Femur (tissue), 1 donor: ENCODE measurements at places on chromosomes 11 and 22.

DNA sequence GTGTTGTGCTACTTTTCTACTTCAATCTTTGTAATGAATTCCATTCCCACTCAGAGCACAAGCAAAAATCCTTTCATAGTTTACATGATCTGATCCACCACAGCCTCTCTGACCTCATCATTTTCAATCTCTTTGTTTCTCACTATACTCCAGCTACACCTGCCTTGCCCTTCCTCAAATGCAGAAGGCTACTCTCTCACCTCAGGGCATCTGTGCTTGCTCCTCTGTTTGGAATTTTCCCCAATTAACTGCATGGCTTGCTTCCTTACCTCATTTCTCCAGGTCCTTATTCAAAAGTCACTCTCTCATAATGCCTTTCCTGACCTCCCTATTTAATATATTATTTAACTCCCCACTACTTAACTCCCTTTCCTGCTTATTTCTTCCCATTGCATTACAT lies 100.6 kb upstream of the OLFML1 start:
- DNase-seq: no peak

GRCh38 chr11:921921-922678 lies 3.6 kb upstream of the AP2A2 start:
- no peak for DNase-seq

DNA sequence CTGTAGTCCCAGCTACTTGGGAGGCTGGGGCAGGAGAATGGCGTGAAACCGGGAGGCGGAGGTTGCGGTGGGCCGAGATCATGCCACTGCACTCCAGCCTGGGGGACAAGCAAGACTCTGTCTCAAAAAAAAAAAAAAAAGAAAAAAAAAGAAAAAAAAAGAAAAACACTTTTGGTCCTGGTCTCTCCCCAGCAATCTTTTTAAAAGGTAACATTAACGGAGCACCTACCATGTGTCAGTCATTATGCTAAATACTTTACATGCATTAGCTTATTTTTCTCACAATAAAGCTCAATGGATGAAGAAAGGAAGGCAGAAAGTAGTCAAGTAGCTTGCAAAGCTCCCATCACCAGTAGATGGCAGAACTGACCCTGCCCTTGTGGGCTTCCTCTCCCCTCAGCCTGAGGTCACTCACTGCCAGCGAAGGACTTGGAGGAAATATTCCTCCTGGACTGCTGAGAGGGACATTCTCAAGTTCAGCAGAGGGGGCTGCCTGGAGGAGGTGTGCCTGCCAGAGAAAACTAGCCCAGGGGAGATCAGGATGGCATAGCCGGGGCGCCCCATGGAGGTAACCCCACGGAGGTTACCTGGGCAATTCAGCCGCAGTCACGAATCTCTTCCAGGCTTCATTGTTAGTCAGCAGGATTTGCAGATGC lies 15.5 kb downstream of the APOL3 start:
- DNase-seq: peak; percentile 84

GRCh38 chr11:96012086-96012824 lies 88.3 kb upstream of the MTMR2 start:
- peak; percentile 51 for DNase-seq

GRCh38 chr22:29700206-29700899 lies 19.4 kb upstream of the CABP7 start:
- no peak for DNase-seq

GRCh38 chr11:40273192-40273732 lies 1186.2 kb downstream of the LRRC4C start:
- DNase-seq: no peak

- DNase-seq: no peak
Observed at GRCh38 chr22:48635816-48636215, 1191.9 kb downstream of the BRD1 start.

DNA sequence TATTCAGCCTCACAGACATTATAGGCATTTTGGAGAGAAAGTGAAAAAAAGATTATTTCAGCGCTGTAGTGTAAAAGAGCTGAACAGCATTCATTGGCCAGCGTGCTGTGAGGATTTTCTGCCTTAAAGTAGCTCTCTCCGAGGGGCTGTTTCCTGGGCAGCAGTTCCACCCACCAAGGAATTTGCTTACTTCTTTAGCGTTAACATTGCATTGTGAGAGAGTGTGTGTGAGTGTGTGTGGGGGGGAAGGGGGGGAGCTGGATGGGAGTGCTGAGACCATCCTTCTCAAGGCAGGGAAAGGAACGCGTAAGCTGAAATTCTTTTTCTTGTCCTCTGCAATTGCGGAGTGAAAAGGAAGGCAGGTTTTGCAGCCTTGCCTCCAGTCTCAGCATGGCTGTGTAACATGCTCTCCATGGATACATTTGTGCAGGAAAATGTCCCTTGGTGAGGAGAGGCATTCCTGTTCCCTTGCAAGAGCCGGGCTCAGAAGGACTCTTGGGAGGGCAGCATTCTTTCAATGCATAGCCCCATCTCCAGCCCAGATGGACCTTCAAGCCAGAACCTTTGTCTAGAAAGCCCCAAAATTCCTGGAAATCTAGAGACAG lies 159.9 kb upstream of the NAV2 start:
- no peak for DNase-seq

GRCh38 chr11:67332081-67332691 lies 21.2 kb downstream of the POLD4 start:
- no peak for DNase-seq

DNA sequence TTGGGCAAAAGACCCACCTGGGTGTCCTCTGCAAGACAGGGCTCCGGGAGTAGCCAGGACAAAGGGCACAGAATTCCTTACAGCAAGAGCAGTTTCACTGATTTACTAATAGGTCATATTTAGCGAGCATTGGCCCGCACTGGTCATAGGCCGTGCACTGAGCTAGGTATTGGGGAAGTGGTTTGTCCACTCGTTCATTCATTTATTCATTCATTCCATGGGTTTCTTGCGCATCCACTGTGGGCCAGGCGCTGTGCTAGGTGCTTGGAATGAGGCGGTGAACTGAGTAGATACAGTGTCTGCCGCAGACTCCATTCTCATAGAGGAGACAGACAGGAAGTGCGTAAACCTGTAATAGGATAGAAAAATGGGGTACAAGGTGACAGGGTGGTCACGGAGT lies 13.2 kb upstream of the LINC01488 start:
- DNase-seq: no peak

DNA sequence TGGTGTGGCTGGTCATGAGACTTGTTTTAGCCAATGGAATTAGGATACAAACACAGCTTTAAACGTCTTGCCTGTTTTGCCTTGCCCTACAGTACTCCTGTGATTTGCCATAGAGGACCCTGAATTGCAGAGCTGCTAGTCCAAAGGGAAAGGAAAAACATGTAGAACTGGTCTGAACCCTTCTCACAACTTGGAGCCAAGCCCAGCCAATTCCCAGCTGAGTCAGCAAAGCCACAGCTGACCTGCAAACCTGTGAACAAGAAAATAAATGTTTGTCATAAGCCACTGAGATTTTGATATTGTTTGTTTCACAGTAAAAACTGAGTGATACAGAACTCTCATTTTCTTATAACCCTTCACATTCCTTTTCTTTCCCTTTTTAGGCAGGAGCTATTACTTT lies 360.5 kb upstream of the API5 start:
- no peak for DNase-seq

DNA sequence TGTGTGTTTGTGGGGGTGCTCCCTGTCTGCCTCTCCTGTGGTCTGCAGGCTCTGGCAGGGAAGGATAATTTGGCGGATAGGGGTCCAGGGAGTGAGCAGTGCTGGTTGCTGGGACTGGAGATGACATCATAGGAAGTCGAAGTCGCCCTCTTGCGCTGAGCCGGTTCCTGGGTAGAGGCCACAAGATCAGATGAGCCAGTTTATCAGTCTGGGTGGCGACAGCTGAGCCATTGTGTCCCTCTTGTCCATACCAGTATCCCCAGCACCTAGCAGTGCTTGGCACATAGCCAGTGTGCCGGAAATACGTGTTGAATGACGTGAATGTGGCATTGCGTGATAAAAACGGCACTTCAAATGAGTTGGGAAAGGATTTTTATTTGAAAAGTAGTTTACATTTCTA lies 9.8 kb downstream of the APOL5 start:
- DNase-seq: no peak

DNA sequence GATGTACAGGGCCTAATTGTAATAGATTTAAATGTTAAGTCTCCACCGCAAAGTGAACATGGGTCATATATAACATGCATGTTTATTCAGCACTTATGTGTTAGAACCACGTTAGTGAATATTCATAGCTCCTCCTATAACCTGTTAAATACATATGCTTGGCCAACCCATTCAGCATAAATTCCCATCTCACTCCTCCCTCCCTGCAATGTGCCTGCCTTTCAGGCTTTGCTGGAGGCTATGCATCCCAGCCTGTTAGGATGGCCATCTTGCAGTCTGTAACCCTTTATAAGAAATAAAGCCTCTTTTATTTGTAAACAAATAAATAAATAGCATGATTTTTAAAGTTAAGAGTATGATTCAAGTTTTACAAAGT lies 1.7 kb upstream of the OOSP4A start:
- DNase-seq: no peak

GRCh38 chr11:130902380-130902779 lies 13.9 kb downstream of the SNX19 start:
- no peak for DNase-seq

- no peak for DNase-seq
Observed at GRCh38 chr11:74418509-74418895, 20.3 kb upstream of the PGM2L1 start.

GRCh38 chr22:38316364-38317121 lies 690 bp downstream of the CSNK1E start:
- DNase-seq: peak; percentile 80

DNA sequence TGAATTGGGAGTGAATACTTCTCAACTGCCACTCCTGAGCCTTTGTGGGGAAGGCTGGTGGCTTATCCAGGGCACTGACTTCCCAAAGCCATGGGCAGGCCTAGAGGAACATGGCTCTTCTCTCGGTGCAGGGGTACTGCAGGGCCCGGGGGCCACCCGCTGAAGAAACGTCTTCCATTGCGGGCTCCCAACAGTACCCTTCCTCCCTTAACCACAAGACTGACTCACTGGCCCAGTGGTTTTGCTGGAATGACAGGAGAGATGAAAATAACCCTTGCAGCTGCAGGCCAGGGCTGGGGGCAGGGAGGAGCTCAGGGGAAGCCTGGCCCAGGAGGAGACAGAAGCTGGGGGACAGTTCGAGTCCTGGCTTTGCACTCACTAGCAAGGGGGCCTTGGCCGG lies 13.5 kb downstream of the TXN2 start:
- DNase-seq: peak; percentile 73

- no peak for DNase-seq
Observed at GRCh38 chr22:23695571-23696325, 4.9 kb downstream of the RGL4 start.

- no peak for DNase-seq
Observed at GRCh38 chr11:70541699-70542098, 143.4 kb downstream of the CTTN start.

- no peak for DNase-seq
Observed at GRCh38 chr22:19523240-19524169, 705 bp downstream of the CLDN5 start.

DNA sequence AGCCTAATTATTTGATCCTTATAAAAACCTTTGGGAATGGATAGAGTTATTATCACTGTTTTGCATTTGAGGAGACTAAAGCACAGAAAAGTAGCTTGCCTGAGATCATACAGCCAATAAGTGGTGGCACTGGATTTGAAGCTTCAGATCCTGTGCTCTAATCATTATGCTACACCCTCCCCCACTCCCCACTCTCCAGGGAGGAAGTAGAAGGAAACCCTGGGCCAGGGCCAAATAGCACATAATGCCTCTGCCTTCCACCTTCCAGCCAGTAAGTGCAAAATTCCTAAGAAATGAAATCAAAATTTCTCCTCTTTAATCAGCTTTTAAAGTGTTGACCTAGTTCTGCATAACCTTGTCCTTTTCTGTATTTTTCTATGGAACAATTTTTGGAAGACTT lies 61.6 kb downstream of the SIK2 start:
- no peak for DNase-seq

DNA sequence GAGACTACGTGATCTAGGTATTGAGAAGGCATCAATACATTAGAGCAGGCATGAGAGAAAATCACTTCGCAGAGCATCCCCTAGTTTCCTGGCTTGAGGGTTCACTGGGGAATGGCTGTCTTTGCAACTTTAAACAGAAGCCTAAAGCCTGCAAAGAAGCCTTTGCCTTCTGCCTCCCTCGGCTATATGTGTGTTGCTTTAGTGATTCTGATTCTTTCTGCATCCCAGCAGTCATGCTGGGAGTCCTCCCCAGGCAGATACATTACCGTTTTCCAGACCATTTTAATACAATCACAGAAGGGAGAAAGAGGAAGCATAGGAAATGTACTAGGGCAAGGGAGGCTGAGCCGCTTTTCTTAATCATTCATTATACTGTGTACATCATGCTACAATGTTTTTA lies 773.2 kb upstream of the LRRC4C start:
- DNase-seq: no peak

DNA sequence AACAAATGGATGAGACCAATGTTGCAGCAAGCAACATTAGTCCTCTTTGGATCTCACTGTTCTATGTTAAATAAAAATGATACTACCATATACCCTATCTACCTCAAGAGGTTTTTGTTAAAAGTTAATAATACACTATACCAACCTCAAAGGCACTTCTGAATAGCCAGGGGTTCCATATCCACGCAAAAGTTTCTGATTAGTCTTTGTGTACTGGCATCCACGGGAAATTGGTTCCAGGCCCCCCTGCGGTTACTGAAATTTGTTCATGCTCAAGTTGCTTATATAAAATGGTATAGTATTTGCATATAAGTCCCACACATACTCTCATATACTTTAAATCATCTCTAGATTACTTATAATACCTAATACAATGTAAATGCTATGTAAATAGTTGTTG lies 585.7 kb downstream of the INSC start:
- DNase-seq: no peak

- peak; percentile 38 for DNase-seq
Observed at GRCh38 chr11:73280626-73281025, 8.5 kb downstream of the P2RY6 start.

DNA sequence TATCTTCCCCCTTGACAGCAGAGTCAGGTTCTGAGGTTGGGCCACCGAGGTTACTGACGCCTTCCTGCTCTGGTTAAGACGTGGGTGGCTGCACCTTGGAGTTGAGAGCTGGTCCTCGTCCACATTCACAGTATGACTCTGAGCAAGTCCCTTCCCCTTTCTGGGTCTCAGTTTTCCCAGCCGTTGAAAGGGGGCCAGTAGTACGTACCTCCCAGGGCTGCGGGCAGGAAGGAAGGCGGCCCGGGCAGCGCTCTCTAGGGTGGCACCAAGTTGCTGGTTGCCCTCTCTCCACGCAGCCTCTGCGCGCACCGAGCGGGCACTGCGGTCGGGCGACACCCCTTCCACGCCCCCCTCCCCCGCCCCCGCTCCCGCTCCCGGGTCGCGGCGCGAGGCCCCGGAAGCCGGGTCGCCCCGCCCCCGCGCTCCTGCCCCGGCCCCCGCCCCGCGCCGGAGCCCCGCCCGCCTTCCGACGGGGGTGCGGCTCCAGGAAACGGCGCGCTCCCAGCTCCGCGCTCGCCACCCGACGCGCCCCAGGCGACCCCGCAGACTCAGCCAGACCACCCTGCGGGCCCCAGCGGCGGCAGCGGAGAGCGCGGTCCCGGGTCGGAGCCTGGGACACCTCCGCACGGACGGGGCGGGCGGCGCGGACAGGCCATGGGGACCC lies at the start of gene EHBP1L1:
EHBP1L1 (plus strand) TSS at position 486 of the 664 bp plus-strand sequence. CDS start 250 bp downstream, outside the sequence.
- peak; percentile 78 for DNase-seq

GRCh38 chr11:60672255-60672654 lies 27.2 kb upstream of the MS4A8 start:
- no peak for DNase-seq

GRCh38 chr22:22248878-22249277 lies 4.3 kb downstream of the VPREB1 start:
- peak; percentile 28 for DNase-seq

GRCh38 chr11:109046284-109046992 lies 375.6 kb upstream of the C11orf87 start:
- DNase-seq: no peak
